ENCODE measurements at places on chromosomes 11 and 22.

DNA sequence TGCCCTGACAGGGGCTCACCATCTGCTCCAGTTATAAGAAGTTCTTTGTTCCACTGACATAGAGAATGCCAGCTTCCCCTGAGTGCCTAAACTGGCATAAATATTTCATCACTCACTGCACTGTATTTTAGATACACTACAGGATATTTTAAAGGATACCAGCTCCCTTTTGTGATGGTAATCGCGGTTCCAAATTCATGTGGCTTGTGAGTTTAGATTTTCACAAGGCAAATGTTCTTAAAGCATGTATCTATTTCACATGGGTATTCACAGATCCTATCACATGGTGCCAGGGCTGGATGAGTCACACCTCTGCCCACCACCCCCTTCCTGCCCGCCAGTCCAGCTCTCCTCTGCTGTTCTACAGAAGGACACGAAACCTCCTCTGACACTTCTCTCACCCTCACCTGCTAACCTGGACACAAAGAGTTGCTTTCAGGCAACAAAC is 105.5 kb downstream of the KCNC1 start:
- DNase-seq: no peak

DNA sequence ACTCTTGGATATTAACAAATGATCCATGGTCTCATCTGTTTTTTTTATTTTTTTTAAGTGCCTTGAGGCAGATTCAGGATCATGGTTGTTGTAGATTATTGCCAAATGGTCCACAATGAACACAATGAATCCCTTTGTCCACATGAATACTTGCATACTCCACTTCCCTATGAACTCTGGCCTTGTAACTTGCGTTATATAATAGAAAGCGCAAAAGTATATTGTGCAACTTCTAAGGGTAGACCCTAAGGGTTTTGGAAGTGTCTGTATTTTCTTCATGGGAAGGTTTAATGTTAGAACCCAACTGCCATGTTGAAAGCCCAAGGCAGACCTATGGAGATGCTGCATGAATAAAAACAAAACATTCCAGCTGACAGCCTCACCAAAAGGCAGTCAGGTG is 8.1 kb upstream of the OR5AL1 start:
- no peak for DNase-seq

- DNase-seq: no peak
Observed at GRCh38 chr11:76086743-76087635, 119.3 kb downstream of the WNT11 start.

GRCh38 chr22:41487037-41487935 is 18.4 kb downstream of the ACO2 start:
- DNase-seq: no peak

DNA sequence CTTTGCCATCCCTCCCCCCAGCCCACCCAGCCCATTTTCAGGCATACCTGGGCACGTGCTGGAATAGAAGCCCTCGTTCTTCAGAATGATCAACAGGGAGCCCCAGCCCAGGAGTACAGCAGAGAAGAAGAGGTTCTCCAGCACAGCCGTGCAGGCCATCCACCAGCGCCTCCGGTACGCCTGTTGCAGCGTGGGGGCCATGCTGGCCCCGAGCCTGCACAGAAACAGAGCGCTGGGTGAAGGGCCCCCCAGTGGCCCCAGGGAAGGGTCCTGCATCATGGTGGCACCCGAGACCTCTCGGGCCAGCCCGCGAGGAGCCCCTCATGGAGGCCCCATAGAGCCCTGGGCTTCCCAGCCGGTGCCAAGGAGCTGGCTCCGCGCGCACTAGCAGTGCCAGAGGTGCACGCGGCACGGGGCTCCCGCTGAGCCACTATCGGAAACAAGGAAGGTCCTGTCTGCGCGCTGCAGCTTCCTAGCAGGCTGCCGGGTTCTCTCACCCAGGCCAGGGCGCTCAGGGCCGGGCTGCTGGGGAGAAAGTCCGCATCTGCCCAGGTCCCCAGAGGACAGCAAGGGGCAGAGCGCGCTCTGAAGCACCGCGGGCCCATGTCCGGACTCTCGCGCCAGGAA is 1.5 kb downstream of the SLC43A1 start:
- peak; percentile 50 for DNase-seq

DNA sequence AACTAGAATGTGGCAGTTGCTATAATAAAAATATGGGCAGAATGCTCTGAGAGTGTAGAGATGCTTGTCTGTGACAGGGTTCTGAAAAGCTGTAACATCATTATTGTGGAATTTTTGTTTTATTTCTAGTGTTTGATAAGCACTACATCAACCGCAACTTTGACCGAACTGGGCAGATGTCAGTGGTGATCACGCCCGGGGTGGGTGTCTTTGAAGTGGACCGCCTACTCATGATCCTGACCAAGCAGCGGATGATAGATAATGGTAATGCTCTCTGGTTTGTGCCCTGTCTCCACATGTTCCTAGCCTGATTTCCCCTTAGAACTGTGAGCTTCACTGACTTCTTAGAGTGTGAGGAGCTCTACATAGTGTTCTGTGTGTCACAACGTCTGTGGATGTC is 48.8 kb downstream of the DEPDC5 start:
- no peak for DNase-seq

GRCh38 chr11:120248551-120249278 is 8.8 kb downstream of the POU2F3 start:
- DNase-seq: no peak

GRCh38 chr11:73991471-73992006 is 8.9 kb upstream of the UCP2 start:
- no peak for DNase-seq

DNA sequence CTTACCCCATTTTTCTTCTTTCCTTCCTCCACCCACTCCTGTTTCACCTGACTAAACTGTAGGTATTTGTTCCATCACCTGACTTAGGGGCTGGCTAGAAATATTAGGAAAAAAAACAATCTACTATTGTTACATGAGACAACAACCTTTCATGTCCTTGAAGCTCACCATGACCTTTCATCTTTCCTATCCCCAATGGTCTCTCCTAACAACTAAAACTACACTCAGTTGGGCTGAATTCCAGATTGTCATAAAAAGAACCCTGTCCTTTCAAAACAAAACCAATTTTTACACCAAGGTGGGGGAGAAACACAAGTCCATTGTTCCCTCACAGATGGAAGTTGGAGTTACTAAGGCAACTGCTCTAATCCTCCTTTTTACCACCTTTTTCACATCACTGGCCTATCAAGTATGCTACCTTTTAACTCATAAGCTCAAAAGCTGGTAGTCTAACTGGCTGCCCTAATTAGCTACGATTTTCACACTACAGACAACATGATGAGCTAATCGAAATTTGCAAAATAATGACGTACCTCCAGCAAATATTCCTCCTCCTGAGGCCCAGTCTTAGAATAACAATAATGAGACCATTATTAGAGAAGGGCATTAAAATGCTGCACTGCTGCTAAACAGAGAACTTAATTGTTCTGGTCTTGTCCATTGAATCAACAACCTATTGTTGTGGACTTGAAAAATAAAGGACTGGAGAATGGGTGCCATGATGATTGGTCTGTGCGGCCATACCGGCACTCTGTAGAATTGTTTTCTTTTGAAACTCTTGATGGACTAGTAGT is 46.5 kb upstream of the SOX6 start:
- DNase-seq: no peak

- DNase-seq: no peak
Observed at GRCh38 chr11:121721961-121722360, 269.2 kb upstream of the SORL1-AS1 start.

Data from heart left ventricle (tissue), 16 donors.